Hippocampal formation (tissue), 2 donors: ENCODE measurements at places on chromosomes 3 and 15.

DNA sequence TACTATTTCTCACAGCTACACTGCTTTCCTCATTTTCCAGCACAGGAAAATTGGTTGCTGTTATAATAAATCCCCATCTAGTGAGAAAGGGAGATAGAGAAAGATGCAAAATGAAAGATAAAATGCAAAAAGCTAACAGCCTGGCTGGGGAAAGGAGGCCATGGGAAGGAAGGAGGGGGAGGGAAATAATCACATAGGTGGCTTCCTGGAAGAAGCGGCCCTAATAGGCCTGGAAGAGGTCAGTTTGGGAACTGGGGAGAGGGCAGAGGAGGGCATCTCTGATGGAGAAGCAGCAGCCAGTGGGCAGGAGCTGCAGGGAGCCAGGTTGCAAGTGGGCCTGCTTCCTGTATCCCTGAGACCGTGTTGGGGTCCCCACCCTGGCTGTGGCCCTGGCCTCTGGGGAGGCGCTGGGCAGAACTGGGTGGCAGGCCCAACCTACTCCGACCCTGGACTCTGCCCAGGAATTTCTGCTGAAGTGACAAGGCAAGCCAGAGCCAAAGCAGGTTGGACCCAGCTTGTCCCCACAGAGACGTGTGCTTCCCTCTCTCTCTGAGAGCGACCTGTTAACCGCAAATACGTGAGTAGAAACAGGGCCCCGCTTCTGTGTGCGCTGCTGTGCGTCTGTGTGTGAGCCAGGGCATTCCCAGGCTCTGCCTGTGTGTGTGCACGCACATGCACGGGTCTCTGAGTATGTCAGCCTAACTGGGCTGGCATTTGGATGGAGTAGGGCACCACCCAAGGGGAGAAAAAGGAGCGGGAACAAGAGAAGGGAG, 1.9 kb downstream of the SLC28A1 start:
- DNase-seq: no peak

DNA sequence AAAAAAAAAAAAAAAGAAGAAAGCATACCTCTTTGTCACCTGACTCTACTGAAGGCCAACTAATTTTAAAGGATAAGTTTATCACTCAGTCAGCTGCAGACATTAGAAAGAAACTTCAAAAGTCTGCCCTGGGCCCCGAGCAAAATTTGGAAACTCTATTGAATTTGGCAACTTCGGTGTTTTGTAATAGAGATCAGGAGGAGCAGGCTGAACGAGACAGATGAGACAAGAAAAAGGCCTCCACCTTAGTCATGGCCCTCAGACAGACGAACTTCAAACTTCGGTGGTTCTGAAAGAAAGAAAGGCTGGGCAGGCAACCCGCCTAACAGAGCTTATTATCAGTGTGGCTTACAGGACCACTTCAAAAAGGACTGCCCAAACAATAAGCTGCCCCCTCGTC, 18.5 kb downstream of the GLDN start:
- DNase-seq: no peak

DNA sequence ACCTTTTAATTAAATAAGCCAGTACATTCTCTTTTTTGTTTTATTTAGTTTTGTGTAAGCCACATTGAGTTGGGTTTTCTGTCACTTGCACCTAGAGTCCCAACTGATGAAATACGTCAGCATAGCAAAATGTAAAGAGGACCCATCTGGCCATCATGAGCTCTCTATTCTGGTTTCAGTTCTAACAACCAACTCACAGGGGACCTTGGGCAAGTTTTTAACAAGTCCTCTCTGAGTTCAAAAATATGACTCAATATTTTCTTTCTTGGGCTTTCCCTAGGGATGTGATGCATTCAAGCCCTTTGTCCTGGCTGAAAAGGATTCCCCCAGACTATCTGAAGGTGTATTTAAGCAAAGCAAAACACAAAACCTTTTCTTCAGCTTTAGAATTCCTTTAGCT, 32.9 kb downstream of the PLCH1 start:
- no peak for DNase-seq

- DNase-seq: no peak
Observed at GRCh38 chr15:89908226-89908625, 4.5 kb downstream of the ARPIN start.

DNA sequence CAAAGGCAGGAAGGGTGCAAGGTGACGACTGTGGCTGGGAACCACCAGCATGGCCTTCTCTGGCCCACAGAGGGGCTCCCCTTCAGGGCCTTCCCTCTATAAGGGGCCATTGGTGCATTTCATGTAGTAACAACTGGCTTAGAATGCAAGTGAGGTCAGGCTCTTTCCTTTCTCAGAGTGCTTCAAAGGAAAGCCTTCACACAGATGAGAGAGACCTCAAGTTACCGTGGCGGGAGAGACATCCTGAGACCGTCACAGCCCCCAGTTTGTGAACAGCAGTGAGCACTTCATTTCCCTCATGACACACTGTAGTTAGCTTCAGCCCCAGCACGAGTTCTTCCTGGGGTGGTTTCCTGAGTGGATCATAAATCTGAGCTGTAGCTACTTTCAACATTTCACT, 96.6 kb upstream of the LIMD1 start:
- no peak for DNase-seq

DNA sequence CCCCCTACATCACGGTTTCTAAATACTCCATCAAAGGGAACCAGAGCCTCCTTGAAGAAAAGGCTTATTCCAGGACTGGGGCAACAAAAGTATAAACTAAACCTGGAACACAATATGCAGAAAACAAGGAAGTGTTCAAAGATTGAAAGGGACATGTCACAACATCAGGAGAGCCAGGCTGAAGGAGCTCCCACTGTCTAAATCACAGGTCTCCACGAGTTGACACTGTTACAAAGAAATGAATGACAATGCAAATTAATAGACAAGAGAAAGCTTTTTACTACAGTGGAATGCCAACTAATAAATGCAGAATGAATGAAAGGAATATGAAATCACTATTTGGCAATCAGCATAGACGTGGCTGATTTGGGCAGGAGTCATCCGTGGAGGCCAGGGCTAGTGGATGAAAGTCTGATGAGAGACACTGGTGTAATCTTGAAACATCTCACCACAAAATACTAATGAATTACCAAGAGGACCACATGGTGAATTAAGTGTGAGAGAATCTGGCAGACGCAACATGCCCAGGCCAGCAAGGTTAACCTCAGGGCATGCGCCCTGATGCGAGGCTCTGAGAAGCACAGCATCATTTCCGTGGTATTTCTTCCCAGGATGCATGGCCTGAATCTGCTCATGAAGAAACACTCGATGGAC, 123.8 kb upstream of the TJP1 start:
- DNase-seq: no peak

DNA sequence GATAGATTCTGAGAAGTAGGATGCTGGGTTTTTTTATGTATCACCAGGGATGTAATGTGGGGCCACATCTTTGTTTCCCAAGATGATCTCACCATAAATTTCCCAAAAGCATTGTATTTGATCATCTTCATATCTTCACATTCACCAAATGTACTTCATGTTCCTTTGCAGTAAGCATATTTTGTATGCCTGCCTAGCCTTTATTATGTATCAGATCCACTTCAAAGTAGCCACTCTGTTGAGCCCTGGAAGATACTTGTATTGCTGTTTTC, 14.2 kb upstream of the GATM start:
- DNase-seq: no peak

- DNase-seq: no peak
Observed at GRCh38 chr15:69798481-69799250, 299.1 kb downstream of the TLE3 start.

DNA sequence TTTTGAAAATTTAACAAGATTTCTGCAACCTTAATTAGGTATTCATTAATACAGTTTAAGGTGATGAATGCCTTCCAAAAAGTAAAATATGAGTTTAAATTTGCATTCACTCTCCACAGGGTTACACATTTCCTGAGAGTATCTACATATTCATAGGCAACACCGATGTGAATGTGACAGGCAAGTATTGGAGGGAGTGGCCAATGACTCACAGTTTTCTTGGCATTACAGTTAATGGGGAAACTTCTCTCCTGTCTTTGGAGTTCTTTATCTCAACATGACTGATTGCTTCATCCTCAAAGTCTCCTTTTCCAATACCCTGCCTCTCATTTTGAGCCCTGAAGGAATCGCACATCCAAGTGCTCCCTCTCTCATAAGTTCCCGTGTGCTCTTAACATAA, 181.9 kb upstream of the CHL1 start:
- no peak for DNase-seq

DNA sequence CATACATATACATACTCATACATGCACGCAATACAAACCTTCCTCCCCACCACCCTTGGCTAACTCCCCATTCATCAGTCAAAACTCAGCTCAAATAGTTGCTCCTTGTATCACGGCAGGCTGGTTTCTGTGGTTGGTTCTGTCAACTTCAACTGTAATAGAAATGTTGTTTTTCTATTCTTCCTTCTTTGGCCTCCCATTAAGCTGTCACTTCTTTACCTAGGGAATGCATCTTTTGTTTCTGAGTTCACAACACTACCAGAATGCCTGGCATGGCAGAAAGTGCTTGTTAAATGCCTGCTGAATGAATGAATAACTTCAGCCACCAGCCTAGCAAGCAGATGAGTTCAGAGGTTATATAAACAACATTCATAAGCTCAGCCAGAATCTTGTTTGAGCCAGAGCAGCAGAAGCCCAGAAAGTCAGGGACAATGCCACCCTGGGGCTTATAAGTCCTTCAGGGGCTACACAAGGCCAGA, 63.1 kb downstream of the B3GALNT1 start:
- DNase-seq: no peak

DNA sequence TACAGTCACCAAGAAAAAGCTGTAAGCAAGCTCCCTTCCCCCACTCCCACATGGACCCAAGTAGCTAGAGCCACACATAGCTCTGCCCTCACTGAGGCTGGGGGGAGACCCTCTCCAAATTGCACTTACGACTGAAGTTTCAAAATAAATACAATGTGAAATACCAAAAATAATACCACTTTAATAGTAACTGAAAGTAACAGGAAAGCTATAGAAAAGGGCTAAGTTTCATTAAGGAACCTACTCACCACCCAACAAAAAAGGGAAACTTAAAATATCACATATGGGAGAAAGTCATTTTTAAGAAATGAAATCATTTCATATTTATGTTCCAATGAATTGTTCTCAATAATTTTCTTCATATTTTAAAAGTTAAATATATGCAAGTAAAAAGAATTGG, 130.4 kb upstream of the UBE2E2 start:
- no peak for DNase-seq

DNA sequence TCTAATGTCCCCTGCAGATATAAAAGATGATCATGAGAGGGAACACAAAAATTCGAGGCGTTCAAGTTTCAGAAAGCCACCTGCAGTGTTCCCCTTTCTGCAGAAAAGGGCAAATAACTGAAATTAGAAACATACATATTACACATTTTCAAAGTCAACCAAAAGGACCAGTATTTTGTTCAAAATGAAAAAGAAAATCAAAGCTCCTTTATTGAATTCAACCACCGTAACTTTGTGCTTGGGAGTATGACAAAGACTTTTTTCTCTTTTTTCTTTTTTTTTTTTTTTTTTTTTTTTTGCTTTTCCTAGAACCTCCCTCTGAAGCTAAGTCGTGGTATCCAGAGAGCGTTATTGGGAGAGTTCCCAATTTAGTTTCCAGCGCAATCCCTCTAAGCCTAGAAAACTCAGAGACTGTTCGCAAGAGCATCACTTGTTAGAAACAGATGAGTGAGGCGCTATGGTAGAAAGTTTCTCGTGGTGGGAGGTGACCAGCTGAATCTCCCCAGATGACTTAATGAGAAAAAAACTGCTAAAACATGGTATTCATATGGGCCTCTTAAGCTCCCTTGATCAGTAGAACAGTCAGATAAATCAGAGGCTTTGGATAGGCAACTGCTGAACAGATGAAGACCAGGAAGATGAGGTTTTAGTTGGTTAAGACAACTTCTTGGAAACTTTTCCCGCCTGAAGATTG, 77.4 kb downstream of the MB21D2 start:
- no peak for DNase-seq

GRCh38 chr15:85717212-85717611, 77.5 kb downstream of the KLHL25 start:
- DNase-seq: no peak

DNA sequence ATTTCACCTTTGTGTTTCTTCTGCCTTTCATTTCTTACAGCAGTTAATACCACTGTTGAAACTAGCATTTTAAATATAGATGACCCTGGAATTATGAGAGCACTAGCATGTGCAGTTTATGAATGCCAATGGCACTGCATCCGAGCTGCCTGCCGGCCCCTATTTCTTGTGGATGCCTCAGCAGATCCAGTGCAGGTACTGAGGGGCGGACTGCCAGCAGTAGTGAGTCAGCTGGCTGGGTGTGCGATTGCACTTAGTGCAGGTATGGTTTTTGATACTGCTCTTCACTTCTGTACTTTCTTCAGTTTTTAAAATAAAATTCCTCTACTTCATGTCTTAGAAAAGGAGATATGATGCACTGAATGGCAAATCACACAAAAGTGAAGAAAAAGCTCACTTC, 453.0 kb downstream of the DIPK2A start:
- no peak for DNase-seq

DNA sequence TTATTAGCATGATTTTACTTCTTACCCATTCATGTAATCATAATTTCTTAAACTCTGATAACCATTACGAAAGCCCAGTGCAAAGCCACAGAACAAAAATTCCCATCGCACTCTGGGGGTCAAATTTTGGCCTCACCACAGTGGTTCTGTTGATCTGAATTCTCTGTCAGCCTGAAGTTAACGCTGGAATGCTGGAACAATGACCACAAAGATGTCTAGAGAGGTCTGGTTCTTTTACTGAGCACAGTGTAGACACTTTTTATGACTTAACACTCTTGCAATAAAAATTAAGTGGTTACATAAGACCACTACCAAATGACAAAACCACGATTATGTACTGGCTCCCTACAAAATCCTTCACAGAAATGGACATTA, 94.7 kb downstream of the PDZRN3 start:
- DNase-seq: no peak

DNA sequence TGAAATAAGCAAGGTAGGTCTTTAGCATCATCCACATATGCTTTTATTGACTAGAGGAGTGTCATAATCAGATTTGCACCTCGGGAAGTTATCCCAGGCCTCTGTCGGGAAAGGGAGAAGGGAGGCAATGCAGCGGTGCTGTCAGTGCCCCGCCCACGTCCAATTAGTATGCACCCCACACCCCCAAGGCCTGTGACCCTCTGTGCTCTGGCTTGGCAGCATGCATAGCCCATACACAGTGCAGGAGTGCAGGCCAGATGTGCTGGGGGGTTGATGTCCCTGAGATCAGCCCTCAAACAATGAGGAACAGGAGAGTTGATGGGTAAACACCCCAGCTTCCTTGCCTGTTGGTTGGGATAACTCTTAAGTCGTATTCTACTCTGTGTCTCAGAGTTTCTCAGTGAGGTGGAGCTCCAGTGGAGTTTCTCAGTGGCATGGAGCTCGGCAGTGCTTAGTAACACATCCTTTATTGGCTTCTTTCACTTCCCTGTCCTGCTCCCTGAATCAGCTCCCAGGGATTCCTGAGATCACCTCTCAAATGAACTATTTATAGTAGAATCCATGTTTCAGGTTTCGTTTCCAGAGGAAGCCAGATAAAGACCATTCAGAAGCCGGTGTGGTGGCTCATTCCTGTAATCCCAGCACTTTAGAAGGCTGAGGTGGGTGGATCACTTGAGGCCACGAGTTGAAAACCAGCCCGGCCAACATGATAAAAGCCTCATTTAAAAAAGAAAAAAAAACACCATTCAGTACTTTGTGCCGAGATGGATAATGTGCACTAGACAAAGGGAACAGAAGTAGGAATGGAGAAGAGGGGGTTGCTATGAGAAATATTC, 26.7 kb upstream of the NDUFB4 start:
- no peak for DNase-seq

- DNase-seq: no peak
Observed at GRCh38 chr3:124730941-124731297, 667 bp downstream of the UMPS start.
